ENCODE measurements at places on chromosomes 12 and 14. TPM values are rescaled to one million over a fixed set of nuclear protein-coding genes. Genes with fewer than 3 reads are reported as not detected.

- DNase-seq, result no peak
These were observed 161.8 kb downstream of the PAH start for GRCh38 chr12:102755266-102755665.

DNA sequence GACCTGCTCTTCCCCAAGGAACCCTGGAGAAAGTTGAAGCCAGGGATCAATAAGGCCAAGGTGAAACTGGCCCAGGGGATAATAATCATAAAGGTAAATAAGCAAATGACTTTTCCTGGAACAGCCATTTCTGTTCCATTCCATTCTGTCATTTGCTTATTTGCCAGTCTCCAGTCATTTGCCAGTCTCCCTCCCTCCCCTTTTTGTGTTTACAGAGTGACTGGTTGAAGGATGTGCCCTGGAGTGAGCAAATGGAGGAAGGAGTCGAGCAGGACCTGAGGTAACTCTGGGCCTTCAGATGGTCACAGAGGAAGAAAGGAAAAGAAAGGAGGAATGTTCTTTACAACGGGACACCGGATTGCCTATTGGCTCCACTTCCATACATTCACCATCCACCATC lies 17.8 kb upstream of the DCD start:
- no peak for DNase-seq

DNA sequence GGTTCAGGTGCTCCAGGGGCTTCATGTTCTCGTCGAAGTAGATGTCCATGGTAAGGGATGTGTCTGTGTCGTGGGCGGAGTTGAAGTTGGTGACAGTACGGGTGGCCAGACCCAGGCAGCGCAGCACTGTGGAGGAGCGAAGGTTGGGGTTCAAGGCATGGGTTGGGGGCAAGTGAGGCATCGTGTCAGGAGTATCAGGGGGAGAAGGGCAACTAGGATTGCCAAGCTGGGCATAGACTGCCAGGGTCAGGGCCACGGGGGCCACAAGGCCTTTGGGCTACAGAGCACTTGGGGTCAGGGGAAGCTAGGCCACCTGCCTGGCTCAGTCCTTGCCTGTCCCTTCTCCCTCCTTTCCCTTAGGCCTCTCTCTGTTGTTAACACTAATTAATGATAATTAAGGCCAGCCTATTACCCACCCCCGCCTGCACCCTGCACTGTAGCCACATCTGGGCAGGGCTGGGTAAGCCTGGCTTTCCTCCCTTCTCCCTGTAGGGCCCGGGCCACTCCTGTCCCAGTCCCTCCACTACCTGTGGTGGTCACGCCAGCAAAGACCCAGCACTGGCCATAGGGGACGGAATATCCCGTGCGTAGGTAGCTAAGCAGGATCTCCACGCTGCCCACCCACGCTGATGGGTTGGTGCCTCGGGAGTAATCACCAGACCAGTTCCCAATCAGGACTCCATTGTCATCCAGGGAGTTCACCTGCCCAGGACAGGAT lies 4.3 kb downstream of the TGM1 start:
- no peak for DNase-seq

DNA sequence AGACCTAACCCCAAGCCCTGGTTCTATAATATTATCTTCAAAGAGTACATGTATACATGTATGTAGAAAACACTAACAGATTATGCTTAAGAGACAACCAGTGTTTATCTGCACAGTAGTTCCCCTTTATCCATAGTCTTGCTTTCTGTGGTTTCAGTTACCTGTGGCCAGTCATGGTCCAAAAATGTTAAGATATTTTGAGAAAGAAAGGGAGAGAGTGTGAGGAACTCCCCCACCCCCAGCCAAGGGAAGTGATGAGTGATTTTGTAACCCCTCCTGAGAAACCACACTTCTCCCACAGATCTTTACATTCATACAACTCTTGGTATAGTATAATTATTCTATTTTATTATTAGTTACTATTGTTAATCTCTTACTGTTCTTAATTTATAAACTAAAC lies 77.3 kb upstream of the CNTN1 start:
- no peak for DNase-seq

DNA sequence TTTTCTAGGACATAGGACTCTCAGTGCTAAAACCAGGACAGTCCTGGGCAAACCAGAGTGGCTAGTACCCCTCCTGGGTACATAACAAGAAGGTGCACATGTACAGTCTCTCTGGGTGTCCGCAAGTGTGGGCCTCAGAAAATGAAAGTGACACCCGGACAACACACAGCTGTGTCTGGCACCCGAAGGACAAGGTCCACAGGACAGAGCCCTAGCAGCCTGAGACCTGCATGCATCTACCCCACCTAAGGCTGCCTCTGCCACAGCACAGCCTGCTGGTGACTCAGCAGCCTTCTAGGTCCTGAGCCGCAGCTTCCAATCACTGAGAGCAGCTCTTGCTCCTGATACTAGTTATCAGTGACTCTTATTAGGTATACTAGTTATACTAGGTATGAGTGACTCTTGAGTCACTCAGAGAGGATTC lies 784.1 kb upstream of the TBX3 start:
- no peak for DNase-seq

Gene VRTN
- total RNA-seq, result not detected

Gene MDM1
- total RNA-seq, result 7.4 TPM

Gene FUT8
- 15.7 TPM for total RNA-seq

Gene FGF6
- total RNA-seq, result not detected
